ENCODE measurements at places on chromosomes 5 and 9.

DNA sequence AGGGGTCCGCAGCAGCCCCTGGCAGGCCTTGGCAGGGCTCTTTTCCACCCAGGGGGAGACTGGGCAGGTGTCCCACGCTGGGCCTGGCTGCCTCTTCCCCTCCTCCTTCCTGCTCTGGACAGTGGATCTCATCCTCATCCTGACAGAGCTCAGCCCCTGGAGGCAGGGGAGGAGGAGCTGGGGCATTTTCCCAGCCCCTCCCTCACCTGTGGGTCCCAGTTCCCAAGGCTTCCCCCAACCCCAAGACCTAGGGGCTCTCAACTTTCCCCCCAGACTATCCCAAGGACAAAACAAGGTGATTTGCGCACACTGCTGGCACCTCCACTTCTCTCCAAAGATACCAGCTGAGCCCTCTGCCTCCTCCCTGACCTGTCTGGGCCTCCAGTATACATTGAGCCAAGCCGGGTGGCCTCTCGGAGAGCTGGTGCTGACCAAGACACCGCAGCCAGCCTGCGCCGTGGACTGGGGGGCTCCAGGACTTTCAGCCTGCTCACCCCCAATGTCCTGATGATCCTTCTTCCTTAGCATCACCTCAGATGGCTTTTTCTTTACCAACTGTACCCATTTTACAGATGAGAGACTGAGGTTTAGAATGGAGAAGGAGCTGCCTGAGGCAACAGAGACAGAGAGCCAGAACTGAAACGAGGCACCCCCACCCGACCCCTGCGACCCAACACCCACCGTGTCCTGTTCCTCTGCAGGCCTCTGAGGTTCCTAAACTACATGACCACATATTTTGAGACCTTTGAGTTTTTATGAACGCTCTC is 126.6 kb downstream of the BARX1 start:
- no peak for DNase-seq

DNA sequence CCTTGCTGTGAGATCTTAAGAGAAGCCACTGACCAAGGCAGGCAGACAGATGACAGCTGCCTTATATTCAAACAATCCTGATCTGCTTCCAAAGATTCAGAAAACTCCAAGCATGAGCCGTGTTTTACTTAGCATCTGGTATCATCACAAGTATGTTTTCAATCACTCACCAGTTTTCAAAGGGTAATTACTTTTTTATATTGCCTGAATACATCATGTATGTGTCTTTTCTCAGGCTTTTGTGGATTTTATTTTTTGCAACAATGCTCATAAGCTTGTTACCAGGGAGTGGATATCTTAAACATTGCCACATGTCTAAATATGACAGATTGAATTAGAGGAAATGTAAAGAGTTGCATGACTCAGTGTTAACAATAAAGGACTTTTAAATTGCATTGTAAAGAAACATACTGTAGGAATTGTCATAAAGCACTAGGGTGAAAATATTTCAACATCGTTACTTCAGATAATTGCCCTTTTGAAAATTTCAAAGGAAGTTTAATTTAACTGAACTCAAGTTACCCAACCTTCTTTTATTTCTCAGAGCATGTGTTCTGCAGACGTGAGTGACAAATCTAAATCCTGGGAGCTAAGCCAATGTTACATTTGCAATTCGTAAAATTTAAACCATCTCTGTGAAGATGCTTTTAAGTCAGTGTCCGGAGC is 326.1 kb downstream of the PLK2 start:
- DNase-seq = no peak

GRCh38 chr9:37904445-37905130 is 661 bp upstream of the SLC25A51 start:
- DNase-seq = no peak

DNA sequence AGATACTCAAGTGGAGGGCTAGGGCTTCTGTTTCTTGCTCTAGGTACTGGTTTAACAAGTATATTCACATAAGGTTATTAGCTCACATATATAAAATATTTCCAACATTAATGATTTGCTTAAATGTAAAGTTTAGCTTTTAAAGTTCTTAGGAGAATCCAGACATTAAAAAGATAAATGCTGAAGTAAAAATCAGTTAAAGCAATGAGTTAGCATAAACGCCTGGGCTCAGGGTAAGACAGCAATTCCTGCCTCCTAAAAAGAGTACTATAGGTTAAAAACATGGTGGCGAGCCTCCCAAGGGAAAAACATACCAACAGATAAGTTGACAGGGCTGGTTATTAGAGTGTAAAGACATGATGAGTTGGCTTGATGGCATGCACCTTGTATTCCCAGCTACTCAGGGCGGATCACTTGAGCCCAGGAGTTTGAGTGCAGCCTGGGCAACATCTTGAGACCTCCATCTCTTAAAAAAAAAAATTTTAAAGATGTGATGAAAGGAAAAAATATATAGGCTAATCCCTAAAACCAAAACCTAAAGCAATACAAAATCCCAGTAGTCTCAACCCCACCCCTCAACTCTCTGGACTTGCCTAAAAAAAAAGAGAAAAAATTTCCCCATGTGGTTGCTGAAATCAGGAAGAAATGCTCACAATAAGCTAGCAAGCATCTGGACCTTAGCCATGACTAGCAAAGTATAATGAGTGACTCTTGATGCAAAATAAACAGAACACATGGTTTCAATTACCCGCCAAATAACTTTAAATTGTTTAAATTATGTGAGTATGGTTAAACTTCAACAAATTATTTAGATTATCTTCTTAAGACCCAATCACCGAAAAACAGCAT is 3.6 kb downstream of the GOLPH3 start:
- DNase-seq = no peak

- DNase-seq = no peak
These were observed 99.7 kb downstream of the GOLPH3 start for GRCh38 chr5:32074401-32074800.

GRCh38 chr9:88980740-88981203 is 10.5 kb upstream of the S1PR3 start:
- no peak for DNase-seq

- no peak for DNase-seq
These were observed 96.4 kb downstream of the HOMER1 start for GRCh38 chr5:79417495-79417894.

- DNase-seq = no peak
These were observed 39.5 kb downstream of the CCDC171 start for GRCh38 chr9:15592317-15592716.

GRCh38 chr9:95124582-95125367 is 192.7 kb downstream of the FANCC start:
- no peak for DNase-seq

DNA sequence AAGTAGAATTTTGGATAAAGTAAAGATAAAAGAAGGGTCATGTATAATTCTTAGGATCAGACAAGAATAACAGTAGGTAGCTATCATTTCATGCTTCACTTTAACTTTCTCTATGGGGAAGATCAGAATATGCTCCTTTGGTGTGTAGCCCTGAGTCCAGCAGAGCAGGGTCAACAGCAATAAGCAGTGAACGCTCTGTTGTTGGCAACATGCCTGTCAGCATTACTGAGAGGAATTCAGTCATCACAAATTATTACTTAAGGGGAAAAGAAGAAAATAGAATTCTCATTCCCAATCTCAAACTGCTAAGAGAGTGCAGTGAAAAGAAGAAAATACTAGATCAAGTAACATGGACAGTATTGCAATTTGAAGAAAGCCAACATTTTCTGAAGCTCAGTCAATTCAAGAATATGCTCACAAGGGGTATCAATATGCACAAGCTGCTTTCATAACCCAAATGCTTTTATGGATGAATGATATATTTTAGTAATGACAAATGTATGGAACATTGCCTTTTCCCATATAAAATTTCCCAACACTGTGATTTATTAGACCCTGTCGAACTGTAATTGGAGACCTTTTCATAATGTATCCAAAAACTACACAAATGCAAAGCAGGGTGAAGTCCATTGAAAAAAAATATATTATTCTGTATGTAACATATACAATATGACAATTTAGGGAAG is 1359.4 kb downstream of the EFNA5 start:
- DNase-seq = no peak

- no peak for DNase-seq
These were observed 321.4 kb upstream of the WWC1 start for GRCh38 chr5:167969998-167970397.
